Fibroblast of the aortic adventitia (primary cell): ENCODE measurements at places on chromosomes 13 and 19. TPM values are rescaled to one million over a fixed set of nuclear protein-coding genes. Genes with fewer than 3 reads are reported as not detected.

The PROZ gene
- not detected in 2 replicates for total RNA-seq

The MARCHF2 gene
- total RNA-seq: 11.1 and 68.2 TPM in 2 replicates

The KIR2DL3 gene
- not detected in 2 replicates for total RNA-seq

The SHFL gene
- total RNA-seq: 18.4 and 22.7 TPM in 2 replicates

The ZNF610 gene
- 1.7 and 2.3 TPM in 2 replicates for total RNA-seq

The FCER2 gene
- total RNA-seq: not detected in 2 replicates

The MYPOP gene
- total RNA-seq: 0.33 and 2.4 TPM in 2 replicates

The C19orf81 gene
- total RNA-seq: not detected in 2 replicates

The PGLYRP1 gene
- total RNA-seq: not detected in 2 replicates

The PSG2 gene
- 0.27 TPM in 1 of 2 replicates, not detected in the other for total RNA-seq

The HCN2 gene
- total RNA-seq: 0.08 and 0.63 TPM in 2 replicates

The ZNF829 gene
- total RNA-seq: 5.2 and 5.5 TPM in 2 replicates

The CLDND2 gene
- 0.36 TPM in 1 of 2 replicates, not detected in the other for total RNA-seq

The LYPD5 gene
- total RNA-seq: 0.72 and 1.1 TPM in 2 replicates

The CYP2A6 gene
- total RNA-seq: not detected in 2 replicates

The PIAS4 gene
- total RNA-seq: 21.5 and 23.8 TPM in 2 replicates

The ACER1 gene
- total RNA-seq: not detected in 2 replicates

The TNFRSF19 gene
- 0.08 and 7.3 TPM in 2 replicates for total RNA-seq

The ZGLP1 gene
- 0.16 and 0.63 TPM in 2 replicates for total RNA-seq

The ATP7B gene
- 1.3 and 1.5 TPM in 2 replicates for total RNA-seq

The ISOC2 gene
- total RNA-seq: 24.4 and 41.3 TPM in 2 replicates

The LRG1 gene
- total RNA-seq: not detected in 2 replicates

The CYSLTR2 gene
- total RNA-seq: not detected in 2 replicates

The SIGLECL1 gene
- total RNA-seq: not detected in 2 replicates

The RXFP2 gene
- not detected in 2 replicates for total RNA-seq

The PLIN5 gene
- total RNA-seq: 0.16 TPM in 1 of 2 replicates, not detected in the other

The UBE2L5 gene
- total RNA-seq: under 0.01 TPM in 1 of 2 replicates, not detected in the other

The ZNF93 gene
- 2.0 and 10.0 TPM in 2 replicates for total RNA-seq

The SUGP1 gene
- 22.6 and 32.4 TPM in 2 replicates for total RNA-seq

The SULT2A1 gene
- total RNA-seq: not detected in 2 replicates

The RUBCNL gene
- 0.16 and 4.6 TPM in 2 replicates for total RNA-seq

The SHISA7 gene
- not detected in 2 replicates for total RNA-seq

The SGCG gene
- 2.1 and 15.4 TPM in 2 replicates for total RNA-seq

The OR7D2 gene
- not detected in 2 replicates for total RNA-seq

The PSG4 gene
- not detected in 2 replicates for total RNA-seq

The ZNF580 gene
- total RNA-seq: 6.3 and 10.0 TPM in 2 replicates

The TMEM272 gene
- total RNA-seq: not detected in 2 replicates

The F2RL3 gene
- total RNA-seq: not detected in 2 replicates

The DCT gene
- under 0.01 and 1.1 TPM in 2 replicates for total RNA-seq

The ATP8A2 gene
- total RNA-seq: under 0.01 TPM in 1 of 2 replicates, not detected in the other

The CAB39L gene
- 19.9 and 23.3 TPM in 2 replicates for total RNA-seq

The MOB3A gene
- total RNA-seq: 7.4 and 40.4 TPM in 2 replicates

The FGF21 gene
- not detected in 2 replicates for total RNA-seq

The ZNF100 gene
- 2.4 and 5.2 TPM in 2 replicates for total RNA-seq

The ZNF492 gene
- total RNA-seq: 0.45 TPM in 1 of 2 replicates, not detected in the other

The ZNF14 gene
- 3.8 and 4.6 TPM in 2 replicates for total RNA-seq

The ZNF284 gene
- total RNA-seq: 3.5 and 3.8 TPM in 2 replicates

The KCNC3 gene
- not detected in 2 replicates for total RNA-seq

The DPY19L3 gene
- total RNA-seq: 21.9 and 36.2 TPM in 2 replicates

The ADAMTS10 gene
- total RNA-seq: 15.8 and 18.5 TPM in 2 replicates

The DAND5 gene
- 0.18 TPM in 1 of 2 replicates, not detected in the other for total RNA-seq

The SYNGR4 gene
- not detected in 2 replicates for total RNA-seq

The CGB5 gene
- not detected in 2 replicates for total RNA-seq

The PCDH17 gene
- 0.82 and 1.4 TPM in 2 replicates for total RNA-seq

The ZNF626 gene
- 7.1 and 18.9 TPM in 2 replicates for total RNA-seq

The KL gene
- total RNA-seq: 0.81 TPM in 1 of 2 replicates, not detected in the other

The ZNF575 gene
- total RNA-seq: 0.63 TPM in 1 of 2 replicates, not detected in the other

The DOCK6 gene
- 13.6 and 19.7 TPM in 2 replicates for total RNA-seq

The CABP5 gene
- total RNA-seq: not detected in 2 replicates
